Fibroblast of skin of abdomen (primary cell): ENCODE measurements at places on chromosomes 2 and 18.
A peak's percentile ranks its signal among the peaks of the same experiment; 100 is the strongest.

DNA sequence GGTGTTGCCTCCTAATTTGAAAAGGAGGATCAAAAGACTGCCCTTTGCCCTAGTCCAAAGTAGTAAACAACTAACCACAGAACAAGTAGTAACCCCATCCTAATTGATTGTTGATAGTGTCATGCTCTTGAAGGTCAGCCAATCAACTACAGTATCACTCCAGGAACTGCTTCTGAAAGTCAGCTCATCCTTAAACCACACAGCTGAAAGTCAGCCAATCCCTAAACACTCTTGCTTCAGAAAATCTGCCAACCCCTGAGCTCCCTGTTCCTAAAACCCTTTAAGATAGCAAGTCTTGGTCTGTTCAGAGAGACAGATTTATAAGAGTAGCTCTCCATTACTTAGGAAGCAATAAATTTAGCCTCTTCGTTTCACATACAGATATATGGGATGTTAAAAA lies 51.6 kb upstream of the CPO start:
- DNase-seq: no peak

GRCh38 chr2:39938035-39938835 lies 159.2 kb upstream of the THUMPD2 start:
- DNase-seq: peak; percentile 95

- DNase-seq: no peak
Observed at GRCh38 chr18:14781671-14782070, 33.7 kb downstream of the ANKRD30B start.

DNA sequence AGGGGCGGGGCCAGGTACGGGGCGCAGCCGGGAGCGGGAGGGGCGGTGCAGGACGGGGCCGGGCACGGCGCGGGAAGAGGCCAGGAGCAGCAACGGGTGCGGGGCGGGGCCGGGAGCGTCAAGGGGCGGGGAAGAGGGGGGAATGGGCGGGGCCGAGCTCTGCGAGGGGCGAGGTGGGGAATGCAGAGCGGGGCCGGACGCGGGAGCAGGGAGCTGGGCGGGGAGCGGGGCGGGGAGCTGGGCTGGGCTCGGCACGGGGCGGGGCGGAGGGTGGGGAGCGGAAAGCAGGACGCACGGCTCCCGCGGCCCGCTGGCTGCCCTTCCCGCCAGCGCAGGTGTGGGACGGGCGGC lies at the start of gene IMPA2:
IMPA2 (plus strand) TSS at position 316 of the 351 bp plus-strand sequence. CDS start 163 bp downstream, outside the sequence.
- DNase-seq: no peak

- no peak for DNase-seq
Observed at GRCh38 chr2:233422050-233422639, 67.9 kb downstream of the DGKD start.

- peak; percentile 66 for DNase-seq
Observed at GRCh38 chr2:134244086-134244485, 9.8 kb upstream of the MGAT5 start.

DNA sequence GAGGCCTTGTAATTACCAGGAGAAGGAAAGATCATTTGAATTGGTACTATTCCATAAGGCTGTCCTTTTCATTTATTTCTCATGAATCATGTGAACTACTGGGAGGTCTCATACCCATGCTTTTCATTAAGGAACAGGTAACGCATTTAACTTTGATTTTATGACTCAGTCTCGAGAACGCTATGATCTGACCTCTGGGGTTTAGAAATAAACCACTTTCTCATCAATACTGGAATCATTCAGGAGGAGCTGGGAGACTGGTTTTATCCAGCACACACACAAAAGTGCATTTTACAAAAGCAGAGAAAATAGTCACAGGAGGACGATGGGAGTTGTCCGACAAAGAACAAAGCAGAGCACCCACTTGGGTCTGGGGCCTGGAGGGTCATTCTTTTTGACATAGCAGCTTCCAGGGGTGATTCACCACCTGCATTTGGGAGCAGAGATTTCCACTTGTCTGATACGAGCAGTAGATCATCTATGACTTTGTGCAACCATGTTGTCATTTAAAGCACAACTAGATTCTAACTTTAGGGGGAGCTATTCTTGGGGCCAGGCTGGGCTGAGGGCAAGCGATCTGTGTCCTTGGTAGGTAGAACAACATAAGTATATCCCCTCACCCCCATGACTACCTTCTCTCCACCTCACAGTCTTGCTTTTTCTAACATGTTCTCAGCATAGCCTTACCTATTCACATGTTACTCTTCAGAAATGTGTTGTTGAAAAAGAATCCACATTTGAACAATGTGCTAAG lies 95.9 kb upstream of the SCG2 start:
- DNase-seq: no peak

- DNase-seq: peak; percentile 4
Observed at GRCh38 chr2:65177751-65178442, 48.0 kb upstream of the RAB1A start.

- no peak for DNase-seq
Observed at GRCh38 chr18:8117006-8117371, 492.2 kb upstream of the RAB12 start.

DNA sequence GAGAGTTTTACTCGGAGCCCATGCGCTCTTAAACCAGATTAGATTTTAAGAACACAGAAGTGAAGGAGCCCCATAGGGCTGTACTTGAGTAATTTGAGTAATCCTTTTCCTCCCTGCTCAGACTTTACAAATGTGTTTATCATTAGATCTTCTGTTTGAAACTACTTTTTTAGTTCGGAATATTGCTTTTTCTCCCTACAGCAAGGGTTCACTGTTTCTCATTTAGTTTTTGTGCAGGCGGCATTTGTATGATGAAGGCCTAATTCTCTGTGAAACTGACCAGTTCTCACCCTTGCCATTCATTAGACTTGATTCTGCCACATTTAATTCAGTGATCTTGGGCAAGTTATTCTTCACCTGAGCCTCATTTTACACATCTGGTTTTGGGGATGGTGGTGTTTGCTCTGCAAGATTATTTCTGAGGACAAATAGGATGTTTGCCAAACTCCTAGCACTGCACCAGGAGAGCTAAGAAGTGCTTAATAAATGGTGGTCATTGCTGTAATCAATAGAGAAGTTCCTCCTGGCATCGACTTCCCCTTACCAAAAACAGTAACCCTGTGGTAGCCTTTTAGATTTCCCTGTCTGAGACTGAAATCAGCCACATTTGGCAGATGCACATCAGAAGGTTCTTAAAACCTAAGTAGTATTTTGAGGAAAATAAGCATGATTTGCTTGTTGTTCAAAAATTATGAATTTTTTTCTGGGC lies 2.2 kb downstream of the B3GNT2 start:
- no peak for DNase-seq

GRCh38 chr2:120313695-120314615 lies 32.0 kb upstream of the INHBB start:
- no peak for DNase-seq

- no peak for DNase-seq
Observed at GRCh38 chr2:134429886-134430285, 176.0 kb downstream of the MGAT5 start.

DNA sequence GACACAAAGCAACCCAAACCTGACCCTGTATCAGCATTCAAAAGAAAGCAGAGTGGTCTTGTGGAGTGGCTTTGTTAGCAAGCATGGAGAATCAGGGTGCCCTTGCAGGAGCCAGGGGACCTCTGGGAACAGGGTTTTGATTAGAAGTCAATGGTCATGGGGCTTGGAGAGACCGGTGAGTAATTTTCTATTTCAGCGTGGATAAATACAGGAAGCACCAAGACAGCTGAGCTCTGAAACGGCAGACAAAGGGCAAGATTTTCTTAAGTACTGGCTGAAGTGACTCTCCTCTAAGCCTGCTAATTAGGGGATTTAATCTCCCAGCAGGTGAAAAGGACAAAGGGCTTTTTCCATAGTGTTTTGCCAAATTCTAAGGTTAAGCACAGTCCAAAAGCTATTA lies 78.0 kb upstream of the GAREM1 start:
- DNase-seq: no peak

DNA sequence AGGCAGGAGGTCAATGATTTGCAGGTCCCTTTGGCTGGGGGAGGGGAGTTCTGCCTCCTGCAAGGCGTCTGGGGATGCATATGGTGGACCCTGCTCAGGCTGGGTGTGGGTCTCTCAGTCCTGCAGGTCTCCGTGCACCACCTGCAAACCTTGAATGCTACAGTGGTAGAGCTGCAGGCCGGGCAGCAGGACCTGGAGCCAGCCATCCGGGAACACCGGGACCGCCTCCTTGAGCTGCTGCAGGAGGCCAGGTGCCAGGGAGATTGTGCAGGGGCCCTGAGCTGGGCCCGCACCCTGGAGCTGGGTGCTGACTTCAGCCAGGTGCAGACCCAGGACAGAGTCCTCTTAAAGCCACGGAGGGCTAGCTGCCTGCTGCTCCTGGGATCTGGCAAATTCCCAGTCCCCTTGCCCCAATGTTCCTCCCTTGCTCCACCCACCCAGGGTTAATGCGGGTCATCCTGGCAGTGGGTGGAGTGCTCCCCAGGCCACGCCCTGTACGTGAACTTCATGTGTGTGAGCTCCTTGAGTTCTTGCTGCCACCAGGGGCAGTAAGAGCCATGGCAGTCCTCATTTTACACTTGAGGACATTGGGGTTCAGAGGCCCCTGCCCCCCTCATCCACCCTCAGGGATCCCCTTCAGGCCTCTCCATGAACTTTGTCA lies 3.1 kb downstream of the PROM2 start:
- no peak for DNase-seq

GRCh38 chr2:143843686-143844085 lies 676.2 kb downstream of the ZEB2 start:
- DNase-seq: no peak

DNA sequence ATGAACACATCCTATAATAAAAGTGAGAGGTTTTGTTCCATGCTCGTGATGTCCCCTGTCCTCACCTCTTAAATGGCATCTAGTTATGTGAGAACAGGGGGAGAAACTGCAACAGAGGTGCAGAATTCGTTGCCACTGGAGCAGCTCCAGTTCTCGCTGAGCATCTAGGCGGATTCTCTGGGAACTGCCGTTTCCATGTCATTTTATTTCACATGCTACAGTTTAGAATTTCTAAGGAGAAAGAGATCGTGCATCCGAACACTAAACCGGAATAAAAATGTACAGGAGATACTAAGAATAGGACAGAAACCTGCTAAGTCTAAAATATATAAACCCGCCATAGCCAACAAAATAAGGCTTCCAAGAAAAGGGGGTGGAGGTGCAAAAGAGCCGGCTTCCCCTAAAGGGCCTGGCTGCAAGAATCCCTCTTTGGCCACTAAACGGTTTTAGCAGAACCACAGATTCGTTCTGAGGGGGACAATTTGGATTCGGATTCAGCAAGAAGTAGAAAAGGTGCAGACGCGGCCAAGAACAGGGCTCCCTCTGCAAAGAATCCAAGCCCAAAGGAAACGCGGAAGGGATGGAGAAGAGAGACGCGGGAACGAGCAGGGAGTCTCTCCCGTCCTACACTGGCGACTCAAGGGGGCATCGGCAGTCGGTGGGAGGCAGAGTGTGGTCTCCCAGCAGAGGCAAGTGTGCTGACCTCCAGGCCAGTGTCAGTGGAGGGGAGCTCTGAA lies 1.3 kb downstream of the TMEM163 start:
- no peak for DNase-seq

- DNase-seq: no peak
Observed at GRCh38 chr18:22585333-22585732, 167.6 kb upstream of the CTAGE1 start.

DNA sequence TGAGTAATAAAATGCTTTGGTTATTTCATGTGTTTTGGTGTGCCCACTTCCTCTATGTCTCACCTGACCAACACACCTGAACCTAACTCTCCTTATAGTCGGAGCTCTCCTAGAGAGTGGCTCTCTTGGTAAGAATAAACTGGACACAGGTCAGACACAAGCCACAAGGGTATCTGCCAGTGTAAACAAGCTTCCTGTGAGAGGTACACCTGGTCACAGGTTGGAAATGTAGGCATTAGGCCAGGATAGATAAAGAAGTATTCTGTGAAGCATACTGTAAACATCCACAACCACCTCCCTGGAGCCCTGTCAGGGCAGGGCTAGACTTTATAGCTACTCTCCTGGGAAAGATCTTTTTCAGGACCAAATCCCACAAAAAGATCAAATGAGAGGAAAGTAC lies 69.4 kb downstream of the ZDBF2 start:
- no peak for DNase-seq

GRCh38 chr18:63177259-63177658 lies 142.3 kb downstream of the BCL2 start:
- DNase-seq: no peak

GRCh38 chr2:99380376-99381010 lies 43.3 kb downstream of the EIF5B start:
- peak; percentile 12 for DNase-seq

- DNase-seq: no peak
Observed at GRCh38 chr2:182618672-182619079, 97.4 kb upstream of the DNAJC10 start.
